Endodermal cell (in vitro differentiated cells): ENCODE measurements at places on chromosomes 12 and 14.

GRCh38 chr12:101485021-101485420 lies 9.9 kb downstream of the SPIC start:
- DNase-seq = no peak

DNA sequence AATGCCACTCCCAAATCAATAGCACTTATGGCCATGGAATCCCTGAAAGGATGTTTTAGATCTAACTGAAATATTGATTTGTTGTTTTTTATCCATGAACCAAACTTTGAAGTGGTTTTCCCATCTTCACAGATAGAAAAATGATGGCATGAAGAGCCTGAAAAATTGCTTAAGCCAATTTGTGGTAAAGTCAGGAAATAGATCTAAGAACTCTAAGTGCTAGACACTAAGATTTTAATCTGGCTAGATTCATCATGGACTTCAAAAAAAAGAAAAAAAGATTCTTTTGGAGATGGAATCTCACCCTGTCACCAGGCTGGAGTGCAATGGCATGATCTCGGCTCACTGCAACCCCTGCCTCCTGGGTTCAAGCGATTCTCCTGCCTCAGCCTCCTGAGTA lies 45.0 kb upstream of the STRN3 start:
- no peak for DNase-seq

DNA sequence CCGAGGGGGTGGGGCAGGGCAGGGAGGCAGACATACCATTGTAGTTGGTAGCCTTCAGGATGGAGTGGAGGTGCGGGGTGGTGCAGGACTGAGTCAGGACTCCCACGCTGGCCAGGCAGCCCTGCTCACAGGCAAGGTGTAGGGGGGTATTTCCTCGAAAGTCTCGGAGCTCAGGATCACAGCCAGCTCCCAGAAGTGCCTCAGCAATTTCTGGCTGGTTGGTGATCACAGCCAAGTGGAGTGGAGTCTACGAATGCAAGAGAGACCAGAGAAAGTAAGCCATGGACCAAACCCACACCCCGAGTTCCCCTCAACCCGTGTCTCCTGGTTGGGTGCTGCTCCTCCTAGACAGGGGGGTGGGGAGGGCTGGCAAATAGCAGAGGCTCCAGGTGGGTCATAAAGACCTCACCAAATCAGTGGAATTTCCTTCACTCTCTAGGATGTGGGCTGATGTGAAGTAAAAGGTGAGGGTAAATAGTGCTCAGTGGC lies 1.4 kb downstream of the NFKBIA start:
- peak; percentile 39 for DNase-seq

GRCh38 chr14:92615451-92615850 lies 101.9 kb downstream of the RIN3 start:
- DNase-seq = peak; percentile 59

DNA sequence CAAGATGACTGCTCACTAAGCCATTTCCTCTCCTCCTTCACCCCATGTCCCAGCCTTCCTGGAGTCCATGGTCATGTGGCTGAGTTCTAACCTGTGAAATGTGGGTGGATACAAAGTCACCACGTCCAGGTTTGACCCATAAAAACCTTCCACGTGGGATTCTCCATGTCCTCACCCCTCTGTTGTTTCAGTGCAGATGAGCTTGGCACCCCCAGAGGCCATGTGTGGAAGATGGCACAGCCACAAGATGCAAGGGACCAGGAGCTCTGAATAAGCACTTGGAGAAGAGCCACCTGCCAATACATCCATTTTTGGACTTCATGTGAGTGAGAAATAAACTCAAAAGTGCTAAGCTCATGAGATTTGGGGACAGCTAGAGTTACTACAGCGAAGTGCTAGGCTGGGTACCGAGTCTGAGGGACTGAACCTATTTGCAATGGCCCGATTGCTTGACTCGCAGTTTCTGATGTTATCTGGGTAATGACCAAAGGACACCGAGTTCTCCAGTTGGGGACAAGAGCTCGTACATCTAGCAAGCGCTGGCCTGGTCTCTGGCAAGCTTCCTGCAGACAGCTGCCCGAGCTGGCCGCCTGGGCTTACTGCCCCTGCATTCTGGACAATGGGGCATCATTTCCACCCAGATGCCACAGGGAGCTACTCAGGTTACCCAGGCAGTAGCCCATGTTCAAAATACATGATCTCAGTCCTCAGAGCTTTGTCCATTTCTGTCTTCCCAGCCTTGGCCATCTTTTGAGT lies 7.7 kb upstream of the SLC24A4 start:
- DNase-seq = no peak

GRCh38 chr14:85824526-85824925 lies 294.6 kb downstream of the FLRT2 start:
- no peak for DNase-seq

- peak; percentile 99 for DNase-seq
Observed at GRCh38 chr12:71938728-71939385, at the start of gene TPH2. Gene TPH2 (plus strand): TSS chr12:71938845. CDS start chr12:71938987, 142 bp downstream.

GRCh38 chr14:94390372-94391086 lies 2.1 kb upstream of the SERPINA1 start:
- DNase-seq = peak; percentile 56

DNA sequence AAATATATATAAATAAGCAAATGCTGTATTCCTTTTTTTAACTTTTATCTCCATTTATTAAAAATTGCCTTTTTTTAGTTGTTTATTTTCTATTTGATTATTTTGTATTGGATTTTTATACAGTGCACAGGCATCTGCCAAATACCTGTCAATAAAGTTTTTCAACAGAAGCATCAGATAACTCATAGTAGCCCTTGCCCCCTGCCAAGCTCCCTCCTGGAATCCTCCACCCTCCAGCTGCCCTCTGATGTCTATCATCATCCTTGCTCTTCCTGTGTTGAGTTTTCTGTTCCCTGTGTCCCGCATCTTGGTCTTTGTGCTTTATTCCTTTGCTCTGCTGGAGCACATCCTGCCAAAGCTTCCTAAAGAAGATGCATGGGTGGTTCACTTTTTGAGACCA lies 16.6 kb downstream of the GLRX5 start:
- DNase-seq = no peak

DNA sequence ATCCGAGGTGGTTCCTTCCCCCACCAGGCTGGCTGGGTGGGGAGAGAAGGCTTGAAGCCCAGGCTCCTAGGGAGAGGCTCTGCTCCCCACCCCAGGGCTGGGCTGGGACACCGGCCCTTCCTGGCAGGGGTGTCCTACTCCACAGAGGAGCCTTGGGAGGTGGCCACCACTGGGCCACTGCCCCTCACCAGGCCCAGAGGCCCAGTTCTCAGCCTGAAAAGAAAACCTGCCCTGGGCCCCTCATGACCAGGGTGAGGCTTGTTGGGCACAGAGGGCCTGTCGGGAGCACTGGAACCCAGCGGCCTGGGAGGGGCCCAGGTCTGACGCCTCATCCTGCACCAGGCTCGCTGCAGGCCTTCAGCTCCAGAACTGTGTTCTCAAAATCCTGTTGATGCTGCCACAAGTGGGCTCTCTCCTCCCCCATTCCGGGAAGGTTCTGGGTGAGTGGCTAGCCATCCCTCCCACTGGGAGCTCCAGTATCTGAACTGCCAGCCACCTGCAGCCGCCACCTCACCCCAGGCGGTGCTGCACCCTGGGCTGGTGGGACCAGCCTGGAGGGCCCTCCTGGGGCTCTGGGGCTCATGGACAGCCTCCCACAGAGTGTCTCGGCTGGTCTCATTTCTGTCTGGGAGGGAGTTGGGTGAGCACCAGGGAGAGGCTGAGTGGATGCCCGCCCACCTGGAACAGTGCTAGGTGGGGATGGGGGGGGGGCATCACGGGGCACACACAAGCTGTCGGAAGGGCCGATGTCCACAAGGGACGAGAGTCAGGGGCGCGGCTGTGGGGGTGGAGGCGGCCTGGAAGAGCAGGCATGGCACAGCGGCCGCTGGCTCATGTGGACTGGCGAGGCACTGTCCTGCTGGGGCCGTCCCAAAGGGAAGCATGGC lies 11.8 kb downstream of the BAG5 start:
- DNase-seq = no peak

DNA sequence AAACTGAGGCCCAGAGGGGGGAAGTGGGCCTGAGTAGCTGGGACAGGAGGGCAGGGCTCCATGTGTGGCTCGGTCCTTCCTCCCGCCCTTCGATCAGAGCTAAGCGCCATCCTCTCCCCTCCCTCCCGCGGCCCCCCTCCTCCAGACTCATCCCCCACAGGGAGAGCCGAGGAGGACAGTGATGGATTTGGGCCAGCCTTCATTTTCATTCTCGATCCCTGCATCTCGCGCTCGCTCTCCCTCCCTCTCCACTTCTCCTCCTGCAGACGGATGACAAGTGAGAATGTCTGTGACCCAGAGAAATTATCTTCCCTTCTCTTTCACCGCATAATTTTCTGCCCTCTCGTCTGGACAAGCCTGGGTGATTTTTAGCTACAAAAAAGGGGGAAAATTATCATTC lies 183.3 kb downstream of the RBM19 start:
- DNase-seq = no peak

DNA sequence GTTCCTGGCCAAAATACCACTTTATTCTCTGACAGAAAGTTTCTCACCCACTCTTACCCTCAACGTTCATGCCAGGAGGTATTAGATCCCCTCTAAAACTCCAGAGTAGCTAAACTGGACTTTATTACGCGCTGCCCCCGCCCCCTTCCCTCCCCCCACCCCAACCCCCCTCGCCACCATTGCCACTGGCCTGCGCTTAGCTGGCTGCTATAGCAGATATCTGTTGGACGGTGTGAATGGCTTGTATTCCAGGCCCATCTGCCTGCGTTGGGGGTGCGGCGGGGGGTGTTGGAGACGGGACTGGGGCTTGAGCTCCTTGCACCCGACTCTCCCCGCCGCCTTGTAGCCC lies 564 bp upstream of the THTPA start:
- no peak for DNase-seq

DNA sequence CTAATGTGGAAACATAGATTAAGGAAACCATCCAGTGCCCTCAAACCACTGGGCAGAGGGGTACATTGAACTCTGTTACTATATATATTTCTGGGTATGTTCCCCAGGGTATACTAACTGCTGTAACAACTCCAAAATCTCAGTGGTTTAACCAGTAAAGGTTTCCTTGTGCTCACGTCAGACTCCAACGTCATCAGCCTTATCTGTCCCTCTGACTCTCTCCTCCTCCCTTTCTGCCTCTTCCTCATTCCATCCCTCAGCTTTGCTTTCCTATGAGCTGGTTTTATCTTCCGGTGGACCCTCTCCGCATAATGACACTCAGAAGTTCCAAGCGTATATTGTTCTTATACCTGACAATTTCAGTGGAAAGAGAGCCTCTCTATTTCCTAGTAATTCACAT lies 21.2 kb upstream of the SMCO2 start:
- no peak for DNase-seq

- DNase-seq = no peak
Observed at GRCh38 chr12:132075714-132076553, 68.2 kb downstream of the DDX51 start.

DNA sequence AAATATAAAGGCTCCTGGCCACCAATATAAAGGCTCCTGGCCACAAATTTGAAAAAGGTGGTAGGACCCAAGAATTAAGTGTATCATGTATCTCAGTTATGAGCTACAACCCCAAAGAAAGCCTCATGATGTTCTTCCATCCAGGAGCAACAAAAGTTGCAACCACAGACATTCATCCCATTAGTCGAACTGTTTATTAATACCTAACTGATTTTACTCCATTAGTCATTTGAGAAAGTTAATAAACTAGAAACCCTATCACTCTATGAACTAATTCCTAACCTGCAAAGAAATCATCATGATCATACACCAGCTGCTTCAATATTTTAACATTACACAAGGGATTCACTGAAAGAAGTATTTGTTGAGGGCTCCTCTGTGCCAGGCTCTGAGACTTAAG lies 253.2 kb upstream of the GRIP1 start:
- no peak for DNase-seq

GRCh38 chr14:36553656-36554260 lies 28.7 kb downstream of the NKX2-8 start:
- peak; percentile 54 for DNase-seq

- no peak for DNase-seq
Observed at GRCh38 chr14:97517566-97518234, 720.5 kb downstream of the VRK1 start.

DNA sequence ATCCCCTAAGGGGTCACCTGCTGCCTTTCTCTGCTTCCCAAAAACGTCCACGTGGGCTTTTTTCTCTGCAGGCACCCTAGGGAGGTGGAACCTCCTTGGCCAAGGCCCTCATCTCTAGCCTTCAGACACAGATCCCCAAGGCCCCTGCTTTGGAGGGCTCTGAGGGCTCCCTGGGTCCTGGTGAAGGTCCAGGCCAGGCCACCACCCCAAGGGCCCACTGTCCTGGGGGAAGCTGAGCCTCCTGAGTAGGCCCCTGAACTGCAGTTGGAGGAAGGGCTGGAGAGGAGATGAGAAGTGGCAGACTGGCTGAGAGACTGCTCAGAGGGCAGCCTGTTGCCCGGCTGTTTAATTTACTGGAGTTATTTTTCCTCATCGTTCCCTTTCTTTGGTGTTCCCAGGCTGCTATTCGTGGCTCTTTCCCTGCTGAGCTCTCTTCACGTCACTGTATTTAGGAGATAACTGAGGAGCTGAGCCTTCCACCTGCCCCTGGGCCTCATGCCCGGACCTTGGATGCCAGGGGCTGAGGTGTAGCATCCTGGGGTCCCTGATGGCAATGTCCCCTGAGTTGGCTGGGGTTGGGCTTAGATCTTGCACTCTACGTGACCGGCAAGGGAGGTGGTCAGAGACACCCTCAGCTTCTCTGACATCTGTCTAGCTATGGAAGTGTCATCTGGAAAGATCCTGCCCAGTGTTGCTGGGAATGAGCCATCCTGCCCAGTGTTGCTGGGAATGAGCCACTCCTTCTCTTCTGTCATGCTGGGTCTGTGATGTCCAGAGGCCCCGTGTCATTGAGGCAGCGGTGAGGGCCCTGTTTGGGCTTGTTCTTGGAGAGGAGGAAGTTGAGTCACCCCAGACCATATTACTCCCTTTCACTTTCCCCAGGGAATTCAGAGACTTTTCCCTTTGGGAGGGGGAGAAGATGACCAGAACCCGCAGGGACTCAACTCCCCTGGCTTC lies 139.8 kb downstream of the TSPAN9 start:
- no peak for DNase-seq

DNA sequence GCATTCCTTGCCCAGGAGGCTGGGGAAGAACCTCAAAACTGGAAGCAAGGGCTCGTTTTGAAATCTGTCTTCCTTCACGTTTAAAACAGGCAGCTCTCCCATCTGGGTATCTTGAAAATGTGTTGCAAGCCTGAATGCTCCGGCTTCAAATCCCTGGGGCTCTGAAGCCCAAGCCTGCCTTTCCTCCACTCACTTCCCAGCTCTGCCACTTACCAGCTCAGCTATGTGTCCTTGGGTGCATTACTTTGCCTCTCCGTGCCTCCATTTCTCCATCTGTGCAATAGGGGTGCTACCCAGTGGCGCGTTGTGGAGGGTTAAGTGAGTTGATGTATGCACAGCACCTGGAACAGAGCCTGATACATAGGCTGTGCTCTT lies 97.6 kb downstream of the GCH1 start:
- DNase-seq = no peak

- DNase-seq = no peak
Observed at GRCh38 chr12:45292486-45293195, 76.7 kb downstream of the ANO6 start.

- no peak for DNase-seq
Observed at GRCh38 chr12:52573306-52573705, 337 bp downstream of the KRT74 start.

- peak; percentile 97 for DNase-seq
Observed at GRCh38 chr12:52741375-52742195, 35.6 kb downstream of the KRT76 start.

- no peak for DNase-seq
Observed at GRCh38 chr12:12505544-12506495, 56.8 kb downstream of the DUSP16 start.
